HS-27A (cell line): ENCODE measurements at places on chromosomes 7 and 10.

DNA sequence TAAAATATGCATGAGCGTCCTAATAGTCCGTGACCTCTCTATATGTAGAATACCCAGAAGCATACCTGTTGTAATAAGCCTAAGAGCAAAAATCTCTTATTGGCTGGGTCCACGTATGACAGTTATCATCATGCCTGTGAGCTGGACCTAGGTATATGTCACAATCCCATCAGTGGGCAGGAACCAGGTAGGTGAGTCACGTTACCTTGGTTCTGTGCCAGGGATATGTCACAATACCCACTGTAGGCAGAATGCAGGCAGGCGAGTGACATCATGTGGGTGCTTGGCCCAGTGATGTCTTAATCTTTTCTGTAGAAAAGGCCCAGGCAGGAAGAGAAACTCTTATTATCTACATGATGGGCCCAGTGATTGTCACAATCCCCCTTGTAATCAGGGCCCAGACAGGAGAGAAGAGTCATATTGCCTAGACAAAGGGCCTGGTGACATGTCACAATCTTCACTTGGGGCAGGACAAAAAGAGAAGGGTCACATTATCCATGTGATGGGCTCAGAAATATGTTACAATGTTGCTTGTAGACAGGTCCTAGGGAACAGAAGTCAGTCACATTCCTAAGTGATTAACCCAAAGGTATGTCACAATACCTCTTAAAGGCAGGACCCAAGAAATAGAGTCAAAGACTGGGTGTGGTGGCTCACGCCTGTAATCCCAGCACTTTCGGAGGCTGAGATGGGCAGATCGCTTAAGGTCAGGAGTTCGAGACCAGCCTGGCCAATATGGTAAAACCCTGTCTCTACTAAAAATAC is 12.9 kb upstream of the ZNF736 start:
- DNase-seq = no peak

DNA sequence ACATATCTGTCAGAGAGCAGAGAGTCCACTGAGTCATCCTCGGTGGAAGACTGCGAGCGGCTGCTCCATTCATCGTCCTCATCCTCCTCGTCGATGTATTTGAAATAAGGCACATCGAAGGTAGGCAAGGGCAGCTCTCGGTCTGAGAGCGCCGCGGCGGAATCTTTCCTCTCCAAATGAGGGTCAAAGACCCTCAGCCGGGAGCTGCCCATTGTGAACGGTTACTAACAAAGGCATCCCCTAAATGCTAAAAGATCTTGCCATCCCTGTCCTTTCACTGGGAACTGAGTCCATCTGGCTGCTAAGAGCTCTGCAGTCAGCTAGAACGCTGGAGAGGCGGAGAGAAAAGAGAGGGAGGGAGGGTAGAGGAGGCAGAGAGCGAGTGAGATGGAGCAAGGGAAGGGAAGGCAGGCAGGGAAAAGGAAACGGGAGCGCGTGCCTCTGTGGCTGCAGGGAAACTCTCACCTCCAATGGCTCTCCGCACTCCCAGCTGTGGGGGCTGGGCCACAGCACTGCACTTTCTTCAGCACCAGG is 163.4 kb downstream of the RAPGEF5 start:
- DNase-seq = no peak

- no peak for DNase-seq
These were observed 422.3 kb upstream of the PCDH15 start for GRCh38 chr10:55223352-55223751.

- no peak for DNase-seq
These were observed 44.3 kb downstream of the INSYN2A start for GRCh38 chr10:127151981-127152699.

DNA sequence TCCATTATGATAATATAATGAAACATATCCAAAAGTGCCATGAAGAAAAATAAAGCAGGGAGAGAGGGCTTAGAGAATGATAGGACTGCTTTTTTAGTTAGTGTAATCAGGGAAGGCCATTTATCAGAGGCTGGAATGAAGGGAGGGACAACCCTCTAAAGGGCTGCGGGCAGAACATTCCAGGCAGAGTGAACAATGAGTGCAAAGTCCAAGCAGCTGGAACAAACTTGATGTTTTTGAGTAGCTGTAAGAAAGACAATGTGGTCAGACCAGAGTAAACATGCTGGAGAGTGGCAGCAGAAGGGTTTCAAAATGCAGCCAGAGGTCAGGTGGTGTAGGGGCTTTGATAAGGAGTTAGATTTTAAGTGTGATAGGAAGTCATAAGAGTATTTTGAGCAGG is 65.6 kb upstream of the CCDC6 start:
- DNase-seq = no peak

DNA sequence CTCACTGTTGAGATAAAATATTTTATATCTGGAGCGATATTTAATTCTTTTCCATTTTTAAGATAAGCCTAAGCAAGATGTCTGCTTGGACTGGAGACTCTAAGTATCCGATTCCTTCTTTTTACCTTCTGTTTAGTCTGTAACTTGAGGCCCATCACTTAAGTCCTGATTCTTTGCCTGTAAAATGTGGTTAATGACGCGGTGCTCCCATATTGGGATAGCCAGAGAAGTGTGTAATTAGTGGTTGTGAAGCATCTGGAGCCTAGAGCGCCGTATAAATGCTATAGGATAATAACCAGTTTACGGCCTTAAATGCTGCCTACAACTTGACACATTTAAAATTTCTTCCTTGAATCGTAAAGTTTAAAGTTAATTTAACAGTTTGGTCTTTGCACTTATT is 132.9 kb downstream of the CHN2 start:
- DNase-seq = no peak

GRCh38 chr7:84700563-84701370 is 486.1 kb downstream of the SEMA3D start:
- DNase-seq = no peak

DNA sequence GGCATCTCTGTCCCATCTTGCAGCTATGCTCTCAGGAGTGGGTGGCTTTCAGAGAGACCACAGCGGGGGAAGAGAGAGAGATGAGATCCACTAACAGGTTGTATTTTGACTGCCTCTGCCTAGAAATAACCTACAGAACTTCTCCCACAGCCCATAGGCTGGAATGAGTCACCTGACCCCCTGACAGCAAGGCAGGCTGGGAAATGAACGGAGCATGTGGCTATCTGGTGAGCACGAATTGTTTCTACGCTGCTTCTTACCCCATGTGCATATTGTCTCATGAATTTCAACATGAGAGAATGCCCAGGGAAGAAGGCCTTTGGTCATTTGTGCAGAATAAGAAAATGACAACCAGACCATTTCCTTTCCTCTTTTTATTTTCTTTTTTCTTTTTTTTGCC is 151.3 kb downstream of the SNX10 start:
- no peak for DNase-seq

DNA sequence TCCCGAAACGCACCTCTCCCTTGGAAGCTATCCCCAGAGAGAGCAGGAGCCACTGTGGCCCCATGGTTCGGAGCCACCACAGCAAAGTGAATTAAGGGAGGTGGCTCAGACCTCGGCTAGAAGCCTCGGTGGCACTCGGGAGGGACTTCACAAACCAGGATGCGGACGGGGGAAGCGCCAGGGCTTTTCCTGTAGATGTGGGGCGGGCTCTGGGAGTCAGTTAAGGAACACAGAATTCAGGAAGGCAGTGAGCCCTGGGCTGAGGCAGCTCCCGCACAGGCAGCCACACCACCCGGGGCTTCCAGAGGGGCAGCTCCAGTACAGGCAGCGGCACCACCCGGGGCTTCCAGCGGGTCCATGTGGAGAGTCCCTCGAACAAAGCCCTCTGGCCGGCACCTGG is 42.7 kb upstream of the DPYSL4 start:
- no peak for DNase-seq

DNA sequence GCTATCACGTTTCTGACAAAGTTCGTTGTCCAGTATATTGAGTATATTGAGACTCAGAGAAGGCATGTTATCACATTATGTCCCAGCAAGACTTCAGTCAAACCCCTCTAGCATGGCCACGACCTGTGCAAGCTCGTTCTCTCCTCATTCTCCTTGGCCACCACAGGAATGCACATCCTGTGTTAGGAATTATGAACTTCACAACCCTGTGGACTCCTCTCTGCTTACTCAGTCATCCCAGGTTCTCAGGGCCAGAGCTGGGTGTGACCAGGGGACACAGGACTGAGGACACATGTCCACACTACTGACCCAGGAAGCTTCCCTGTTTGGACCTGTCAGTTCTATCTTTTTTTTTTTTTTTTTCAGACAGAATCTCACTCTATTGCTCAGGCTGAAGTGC is 4.4 kb downstream of the SH2D4B start:
- DNase-seq = no peak

GRCh38 chr7:152931633-152932032 is 172.1 kb downstream of the ACTR3B start:
- DNase-seq = no peak

DNA sequence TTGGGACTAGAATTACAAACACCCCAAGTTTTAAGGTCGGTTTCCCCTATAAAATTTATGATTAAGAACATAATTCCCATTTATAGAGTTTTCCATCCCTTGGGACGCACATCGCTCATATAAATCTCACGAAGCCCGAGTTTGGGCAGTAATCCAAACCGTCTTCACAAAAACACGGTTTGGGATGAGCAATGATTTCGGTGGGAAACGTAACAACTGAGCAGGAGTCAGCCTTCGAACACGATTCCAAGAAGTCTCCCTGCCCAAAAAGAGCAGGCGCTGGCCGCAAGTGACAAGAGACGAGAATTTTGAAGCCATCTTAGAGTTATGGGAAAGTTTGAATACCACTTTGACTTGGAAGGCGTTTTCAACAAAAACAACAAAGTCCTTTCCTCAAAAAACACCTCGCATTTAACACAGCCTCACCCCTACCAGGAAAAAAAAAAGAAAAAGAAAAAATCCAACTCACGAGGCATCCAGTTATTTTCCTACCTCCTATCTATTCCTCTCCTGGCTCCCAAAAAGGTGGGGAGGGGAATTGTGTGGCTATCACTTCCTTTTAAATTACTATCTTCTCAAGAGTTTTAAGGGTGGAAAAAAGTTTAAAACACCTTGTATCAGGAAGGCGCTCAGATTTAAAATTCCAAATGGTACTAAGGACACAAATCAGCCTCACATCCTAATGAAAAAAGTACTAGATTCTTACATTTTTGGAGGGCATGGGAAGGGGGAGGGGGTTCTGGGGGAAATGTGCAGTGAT is 1.6 kb downstream of the SEPHS1 start:
- no peak for DNase-seq

- DNase-seq = no peak
These were observed 49.6 kb downstream of the PDE1C start for GRCh38 chr7:32020551-32021159.

DNA sequence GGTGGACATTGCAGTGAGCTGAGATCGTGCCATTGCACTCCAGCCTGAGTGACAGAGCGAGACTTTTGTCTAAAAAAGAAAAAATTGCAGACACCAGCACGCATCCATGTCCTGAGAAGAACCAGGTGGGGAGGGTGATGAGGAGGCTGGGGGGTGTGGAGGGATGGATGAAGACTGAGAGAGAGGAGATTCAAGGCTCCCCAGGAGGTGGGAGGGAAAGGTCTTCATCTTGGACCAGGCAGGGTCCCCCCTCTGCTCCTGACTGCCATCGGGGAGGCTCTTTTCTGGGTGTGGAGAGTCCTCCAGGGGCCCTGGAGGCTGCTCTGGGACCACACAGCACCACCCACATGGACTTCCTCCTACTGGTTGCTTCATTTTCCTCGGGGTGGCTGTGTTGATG is 1.5 kb downstream of the SCART1 start:
- DNase-seq = no peak

DNA sequence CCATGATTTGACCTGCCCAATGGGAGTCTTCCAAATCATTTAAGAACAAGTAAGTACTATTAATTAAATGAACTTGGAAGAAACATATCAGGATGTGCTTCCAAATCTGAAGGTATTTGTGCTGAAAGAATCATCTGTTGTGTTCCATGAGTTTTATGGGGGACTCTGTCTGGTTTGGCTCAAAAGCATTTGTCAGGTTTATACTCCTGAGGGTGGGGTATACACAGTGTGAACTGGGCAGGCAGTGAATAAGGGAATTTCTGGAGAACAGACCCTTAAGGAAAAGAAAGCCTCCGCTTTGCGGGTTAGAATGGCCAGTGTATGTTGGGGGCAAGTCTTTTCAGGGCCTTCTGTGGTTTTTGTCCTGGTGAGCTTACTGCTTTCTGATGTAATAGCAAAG is 29.9 kb downstream of the TCF7L2 start:
- no peak for DNase-seq

- no peak for DNase-seq
These were observed 9.5 kb downstream of the CALML3 start for GRCh38 chr10:5534051-5534821.

GRCh38 chr7:91446819-91447218 is 182.6 kb downstream of the FZD1 start:
- no peak for DNase-seq

- DNase-seq = peak; percentile 90
These were observed 295.4 kb downstream of the PRPF18 start for GRCh38 chr10:13882119-13882711.

DNA sequence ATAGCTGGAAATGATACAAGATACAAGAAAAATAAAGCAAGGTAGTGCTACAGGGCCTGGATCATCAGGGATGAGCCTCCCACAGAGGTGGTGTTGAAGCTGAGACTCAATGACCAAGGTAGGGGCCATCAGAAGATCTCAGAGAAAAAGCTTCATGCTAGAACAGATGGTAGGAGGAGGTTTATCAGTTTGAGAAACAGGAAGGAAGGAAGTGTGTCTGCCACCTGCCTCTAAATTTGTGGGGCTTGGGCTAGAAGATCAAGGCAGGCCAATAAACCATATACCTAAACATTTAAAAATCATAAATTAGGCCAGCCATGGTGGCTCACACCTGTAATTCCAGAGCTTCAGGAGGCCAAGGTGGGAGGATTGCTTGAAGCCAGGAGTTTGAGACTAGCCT is 410.8 kb upstream of the PRKCQ start:
- DNase-seq = no peak

- no peak for DNase-seq
These were observed 1.2 kb downstream of the PLEKHA1 start for GRCh38 chr10:122375679-122376160.

- no peak for DNase-seq
These were observed 90.2 kb downstream of the SH3PXD2A start for GRCh38 chr10:103765168-103765567.

DNA sequence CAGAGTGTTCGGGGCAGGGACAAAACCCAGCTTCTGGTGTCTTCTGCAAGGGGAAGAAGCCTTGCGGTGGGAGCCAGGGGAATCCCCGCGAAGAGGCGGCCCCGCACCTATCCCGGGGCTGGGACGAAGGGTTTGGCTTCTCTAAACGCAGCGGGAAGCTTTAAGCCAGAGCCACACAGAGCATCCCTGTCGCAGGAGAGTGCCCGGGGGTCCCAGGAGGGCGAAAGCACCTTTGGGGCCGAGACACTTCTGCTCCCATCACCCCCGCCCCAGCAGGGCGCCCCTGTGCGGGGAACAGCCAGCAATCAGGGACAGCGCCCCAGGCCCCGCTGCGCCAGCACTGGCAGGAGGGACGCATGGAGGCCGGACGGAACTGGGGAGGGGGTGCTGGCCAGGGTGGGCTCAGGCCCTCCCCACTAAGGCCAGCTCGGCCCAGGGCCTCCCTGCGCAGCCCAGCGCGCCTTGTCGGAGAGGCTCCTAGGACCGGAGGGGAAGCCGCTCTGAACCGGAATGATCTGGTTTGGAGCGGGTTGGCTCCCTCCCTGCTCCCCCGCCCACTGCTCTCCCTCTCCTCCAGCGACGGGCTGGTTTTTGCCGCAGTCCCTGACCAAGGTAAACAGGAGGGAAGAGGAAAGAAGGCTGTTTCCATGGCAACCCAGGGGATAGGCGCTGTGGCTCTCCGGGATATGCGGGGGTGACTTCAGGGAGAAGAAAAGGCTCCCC is 63.9 kb downstream of the TMEM209 start:
- DNase-seq = no peak

- DNase-seq = no peak
These were observed 381.4 kb downstream of the DGKB start for GRCh38 chr7:14521183-14521582.

GRCh38 chr7:98771519-98771918 is 98.3 kb downstream of the TMEM130 start:
- no peak for DNase-seq
